ENCODE measurements at places on chromosomes 3 and 15. TPM values are rescaled to one million over a fixed set of nuclear protein-coding genes. Genes with fewer than 3 reads are reported as not detected.

The RARB gene
- total RNA-seq: 3.8 TPM

GRCh38 chr3:41064526-41064925, 134.8 kb upstream of the CTNNB1 start:
- DNase-seq: no peak
- H3K4me3 ChIP-seq: no peak overlapping the region
- H3K27me3 ChIP-seq: no peaks in the 10 kb centered on the region
- no peak overlapping the region for H3K27ac ChIP-seq
- H3K4me1 ChIP-seq: no peaks in the 10 kb centered on the region
- H3K36me3 ChIP-seq: no peaks in the 10 kb centered on the region

DNA sequence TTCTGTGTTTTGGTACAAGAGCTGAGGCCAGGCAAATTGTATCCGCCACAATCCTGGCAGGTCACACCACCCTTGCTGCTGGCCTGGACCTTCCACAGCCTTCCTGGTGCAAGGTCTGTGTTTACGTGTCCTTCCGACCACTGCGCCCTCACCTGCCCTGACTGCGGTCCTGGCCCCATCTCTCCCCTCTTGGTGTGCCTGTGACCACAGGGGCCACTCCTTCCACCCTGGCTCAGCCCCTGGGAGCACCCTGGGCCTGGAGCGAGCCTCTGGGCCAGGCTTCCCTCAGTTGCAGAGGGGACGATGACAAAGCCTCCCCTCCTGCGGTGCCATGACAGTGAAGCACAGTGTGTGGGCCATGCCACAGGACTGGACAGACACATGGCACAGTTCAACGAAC, 104.5 kb downstream of the PLXNA1 start:
- no peak overlapping the region for H3K4me3 ChIP-seq
- no peaks in the 10 kb centered on the region for H3K36me3 ChIP-seq

DNA sequence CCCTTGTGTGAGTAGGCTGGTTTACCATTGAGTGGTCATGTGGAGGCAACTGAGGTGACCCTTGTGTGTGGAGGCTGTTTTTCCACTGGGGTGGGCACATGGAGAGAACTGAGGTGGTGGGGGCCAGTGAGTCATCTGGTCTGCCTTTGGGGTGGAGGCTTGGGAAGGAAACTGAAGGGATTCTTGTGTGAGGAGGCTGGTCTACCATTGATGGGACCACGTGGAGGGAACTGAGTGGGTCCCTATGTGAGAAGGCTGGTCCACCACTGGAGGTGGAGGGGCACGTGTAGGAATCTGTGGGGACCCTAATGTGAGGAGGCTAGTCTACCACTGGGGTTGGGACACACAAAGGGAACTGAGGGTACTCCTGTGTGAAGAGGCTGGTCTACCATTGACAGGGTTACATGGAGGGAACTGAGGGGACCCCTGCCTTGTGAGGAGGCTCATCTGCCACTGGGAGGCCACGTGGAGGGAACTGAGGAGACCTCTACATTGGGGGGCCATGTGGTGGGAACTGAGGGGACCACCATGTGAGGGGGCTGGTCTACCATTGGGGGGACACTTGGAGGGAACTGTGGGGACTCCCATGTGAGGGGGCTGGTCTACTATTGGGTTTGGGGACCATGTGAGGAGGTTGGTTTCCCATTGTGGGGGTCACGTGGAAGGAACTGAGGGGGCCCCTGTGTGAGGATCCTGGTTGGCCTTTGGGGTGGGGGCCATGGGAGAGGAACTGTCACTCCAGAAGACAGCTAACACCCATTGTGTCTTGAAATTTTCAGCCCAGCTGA, 164.5 kb downstream of the WNT7A start:
- no peak overlapping the region for H3K27ac ChIP-seq
- H3K36me3 ChIP-seq: no peaks in the 10 kb centered on the region
- no peak for DNase-seq

Measured in thoracic aorta (tissue), 2 donors.